Fibroblast of villous mesenchyme (primary cell): ENCODE measurements at places on chromosomes 1 and 21. TPM values are rescaled to one million over a fixed set of nuclear protein-coding genes. Genes with fewer than 3 reads are reported as not detected.

The KRTAP7-1 gene
- not detected in 2 replicates for total RNA-seq

DNA sequence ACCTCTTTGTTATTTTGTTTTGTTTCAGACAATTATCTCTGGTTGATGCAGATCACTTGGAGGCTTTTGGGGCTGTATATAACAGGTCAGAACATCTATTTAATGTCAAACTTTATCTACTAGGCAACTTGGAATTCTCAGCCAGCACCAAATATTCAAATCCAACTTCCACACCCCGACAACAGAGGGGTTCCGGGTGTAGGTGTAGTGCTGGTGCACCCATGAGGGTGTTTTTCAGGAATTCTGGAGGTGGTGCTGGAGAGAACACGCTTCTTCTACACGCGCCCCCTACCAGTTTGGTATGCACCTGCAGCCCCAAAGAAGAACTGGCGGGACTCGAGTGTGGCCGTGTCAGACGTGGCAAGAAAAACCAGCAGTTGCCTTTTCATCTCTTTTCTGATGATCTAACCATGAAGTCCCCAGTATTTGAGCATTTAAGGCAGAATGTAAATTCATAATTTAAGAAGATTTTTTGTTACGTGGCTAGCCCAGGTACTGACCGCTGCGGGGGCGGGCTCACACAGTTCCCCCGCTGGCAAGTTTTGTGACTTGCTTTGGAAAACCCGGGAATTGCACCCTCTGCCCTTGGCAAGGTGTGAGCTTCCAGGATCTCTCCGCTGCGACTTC is 462 bp upstream of the TLCD4 start:
- peak; percentile 18 for DNase-seq

The KLHDC9 gene
- 1.9 and 2.2 TPM in 2 replicates for total RNA-seq

- DNase-seq = peak; percentile 44
These were observed 2.1 kb downstream of the GALNT2 start for GRCh38 chr1:230068952-230069684.

The DNALI1 gene
- total RNA-seq = 7.1 and 7.3 TPM in 2 replicates

GRCh38 chr1:12424087-12424529 is 193.9 kb downstream of the DHRS3 start:
- DNase-seq = peak; percentile 56

- peak; percentile 55 for DNase-seq
These were observed 132.9 kb downstream of the COQ8A start for GRCh38 chr1:227072991-227073390.

DNA sequence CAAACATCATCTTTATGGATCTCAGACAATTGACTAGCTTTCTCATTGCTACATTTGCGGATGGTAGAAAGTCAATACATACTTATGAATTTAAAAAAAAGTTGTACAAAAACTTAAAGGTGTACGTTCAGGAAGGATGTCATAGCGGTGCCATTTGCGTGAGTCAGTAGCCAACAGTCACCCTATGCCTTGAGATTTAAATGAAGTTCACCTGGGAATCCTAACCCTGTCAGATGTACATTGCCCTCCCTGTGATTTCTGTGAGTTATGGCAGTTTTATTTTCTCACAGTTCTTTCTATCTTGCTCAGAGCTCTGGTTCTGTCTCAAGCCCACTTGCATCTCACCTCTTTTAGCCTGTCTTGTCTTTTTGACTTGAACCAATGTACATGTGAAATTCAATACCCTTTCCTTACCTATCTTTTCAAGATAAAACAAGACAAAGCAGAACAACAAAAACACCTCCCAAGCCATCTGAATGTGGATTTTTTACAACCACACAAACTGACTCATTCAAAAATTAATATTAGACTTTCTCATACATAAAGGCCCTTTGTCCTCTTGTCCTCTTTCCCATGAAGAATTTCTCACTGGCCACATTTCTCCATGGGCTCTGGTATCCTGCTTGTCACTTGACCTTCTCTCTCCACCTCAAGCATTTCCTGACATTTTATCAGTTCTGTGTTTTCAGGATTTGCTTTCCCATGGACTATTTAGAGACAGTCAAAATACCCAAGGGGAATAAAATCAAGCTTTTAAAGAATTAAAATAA is 25.3 kb upstream of the ZNF697 start:
- peak; percentile 19 for DNase-seq

GRCh38 chr1:178649582-178650350 is 75.3 kb upstream of the RALGPS2 start:
- peak; percentile 72 for DNase-seq

The ARHGEF16 gene
- total RNA-seq = 0.86 and 0.97 TPM in 2 replicates

- no peak for DNase-seq
These were observed 48.1 kb upstream of the MPC2 start for GRCh38 chr1:167984886-167985489.

DNA sequence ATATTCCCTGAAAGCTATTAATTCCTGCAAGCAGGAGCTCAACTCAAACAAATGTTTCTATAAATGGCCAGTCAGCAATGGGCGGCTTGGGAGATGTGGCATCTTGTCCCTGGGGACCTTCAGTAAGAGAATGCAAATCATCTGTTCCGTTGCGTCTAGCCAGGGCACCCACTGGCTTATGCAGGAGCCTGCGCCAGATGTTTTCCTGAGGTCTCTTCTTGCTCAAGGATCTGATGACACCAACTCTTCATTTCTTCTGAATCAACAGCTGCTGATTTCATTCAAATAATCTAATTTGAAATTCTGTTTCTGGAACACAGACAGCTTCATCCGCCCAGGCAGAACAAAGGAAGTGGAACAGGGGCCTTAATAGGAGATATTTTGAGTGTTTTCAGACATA is 70.0 kb upstream of the AJAP1 start:
- no peak for DNase-seq

The NBPF20 gene
- 2.3 and 2.6 TPM in 2 replicates for total RNA-seq

The RNPEP gene
- total RNA-seq = 77.0 and 93.7 TPM in 2 replicates

DNA sequence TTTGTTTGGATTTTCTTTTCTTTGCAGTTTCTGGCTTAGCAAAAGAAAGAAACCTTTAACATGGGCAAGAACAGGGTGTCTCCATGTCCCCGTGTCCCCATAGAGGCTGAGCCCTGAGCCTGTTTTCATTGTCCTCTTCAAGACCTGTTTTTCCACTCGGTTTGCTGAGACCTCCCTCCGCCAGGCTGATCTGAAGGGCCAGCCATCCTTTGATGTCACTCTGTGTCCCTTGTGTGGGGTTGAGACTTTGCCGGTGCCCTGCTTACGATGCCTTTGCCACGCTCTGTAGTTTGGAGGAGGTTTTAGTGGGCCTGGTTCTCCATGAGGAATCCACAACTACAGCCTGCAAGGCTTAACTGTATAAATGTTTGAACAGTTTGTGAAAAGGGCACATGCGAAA is 23.8 kb downstream of the IFNGR2 start:
- no peak for DNase-seq

GRCh38 chr1:197567442-197567841 is 207.8 kb downstream of the DENND1B start:
- no peak for DNase-seq

DNA sequence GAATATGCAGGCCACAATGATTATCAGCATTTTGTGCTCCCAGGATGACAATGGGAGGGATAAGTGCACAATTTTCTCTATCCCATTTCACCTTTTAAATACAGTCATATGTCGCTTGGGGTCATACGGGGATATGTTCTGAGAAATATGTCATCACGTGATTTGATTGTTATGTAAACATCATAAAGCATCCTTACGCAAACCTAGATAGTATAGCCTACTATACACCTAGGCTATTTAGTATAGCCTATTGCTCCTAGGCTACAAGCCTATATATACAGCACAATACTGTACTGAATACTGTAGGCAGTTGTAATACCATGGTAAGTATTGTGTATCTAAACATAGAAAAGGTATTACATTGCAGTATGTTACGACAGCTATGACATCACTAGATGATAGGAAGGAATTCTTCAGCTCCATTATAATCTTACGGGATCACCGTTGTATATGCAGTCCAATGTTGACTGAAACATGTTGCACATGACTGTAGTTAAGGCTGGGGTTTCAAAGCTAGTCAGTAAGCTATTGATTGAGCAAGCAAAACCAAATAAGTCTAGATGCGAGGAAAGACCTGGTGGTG is 18.9 kb downstream of the RUSC1 start:
- DNase-seq = peak; percentile 44

- no peak for DNase-seq
These were observed 77.1 kb downstream of the RYR2 start for GRCh38 chr1:237119091-237119490.

DNA sequence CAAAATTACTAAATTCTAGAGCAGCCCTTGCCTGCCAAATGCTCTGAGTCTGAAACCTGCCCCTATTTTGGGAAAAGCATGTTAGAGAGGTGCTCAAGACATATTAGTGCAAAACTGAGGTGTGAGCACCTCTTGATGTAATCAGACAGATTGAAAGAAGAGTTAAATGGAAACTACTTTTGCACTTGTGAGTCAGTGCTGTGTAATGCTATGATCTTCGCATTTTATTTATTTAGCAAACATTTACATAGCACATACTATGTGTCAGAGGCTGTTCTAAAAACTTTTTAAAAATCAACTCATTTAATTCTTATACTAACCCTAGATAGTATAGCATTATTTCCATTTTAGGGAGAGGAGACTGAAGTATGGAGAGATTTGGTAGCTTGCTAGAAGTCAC is 138.1 kb downstream of the ELAVL4 start:
- DNase-seq = no peak

DNA sequence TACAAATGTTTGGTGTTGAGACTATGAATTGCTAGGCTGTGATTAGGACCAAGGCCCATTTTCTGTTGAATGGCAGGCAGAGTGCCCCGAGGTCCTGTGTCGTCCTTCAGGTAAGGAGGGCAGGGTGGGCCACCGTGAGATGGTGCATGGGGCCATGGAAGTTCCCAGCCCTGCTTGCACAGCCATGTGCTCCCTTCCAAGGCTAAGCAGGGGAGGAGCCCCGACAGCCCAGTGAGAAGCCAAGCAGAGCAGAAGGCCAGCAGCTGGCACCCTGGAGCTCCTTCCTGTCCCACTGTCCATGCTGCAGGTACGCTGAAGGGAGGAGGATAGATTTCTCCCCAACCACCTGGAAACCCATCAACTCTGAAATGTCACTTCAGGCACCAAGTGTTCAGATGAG is 8.2 kb upstream of the NUAK2 start:
- no peak for DNase-seq
